Upper lobe of left lung (tissue), 6 donors: ENCODE measurements at places on chromosomes 7 and 10. TPM values are rescaled to one million over a fixed set of nuclear protein-coding genes. Genes with fewer than 3 reads are reported as not detected.
A peak's percentile ranks its signal among the peaks of the same experiment; 100 is the strongest.

The CAMK2G gene
- 52.0 TPM for total RNA-seq

The CTTNBP2 gene
- 3.9 TPM for total RNA-seq

The RPEL1 gene
- not detected for total RNA-seq

The AKR1C3 gene
- 112 TPM for total RNA-seq

DNA sequence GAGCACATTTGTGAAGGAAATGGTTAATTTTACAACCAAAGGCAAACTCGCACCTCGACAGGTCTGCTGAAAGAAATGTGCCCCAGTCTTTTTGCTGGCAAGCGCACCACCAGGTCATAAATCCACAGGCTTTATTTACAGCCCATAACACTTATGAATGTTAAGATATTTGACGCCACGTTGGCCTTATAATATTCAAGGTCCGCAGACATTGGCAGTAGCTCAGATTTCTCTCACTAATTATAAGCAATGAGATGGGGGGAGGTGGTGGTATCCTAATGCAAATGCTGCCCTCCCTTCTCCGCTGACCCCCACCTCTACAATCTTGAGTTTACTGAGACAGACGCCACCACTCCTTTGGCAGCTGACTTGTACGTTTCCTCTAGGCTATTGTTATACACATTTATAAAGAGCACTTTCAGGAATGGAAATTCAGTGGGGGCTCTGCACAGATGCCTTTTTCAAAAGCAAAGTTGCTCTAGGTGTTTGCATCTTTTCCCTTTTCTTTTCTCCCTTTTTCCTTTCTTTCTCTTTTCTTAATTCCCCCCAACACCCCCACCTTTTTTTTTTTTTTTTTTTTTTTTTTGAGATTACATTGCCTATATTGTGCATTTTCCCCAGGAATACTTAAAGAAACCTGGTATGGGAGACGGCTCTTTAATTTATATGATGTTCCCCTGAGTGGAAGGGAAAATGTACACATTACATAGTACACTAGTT lies 6.7 kb downstream of the TCF7L2 start:
- DNase-seq: no peak

GRCh38 chr10:43172645-43173044 lies 34.4 kb downstream of the CSGALNACT2 start:
- no peak for DNase-seq

DNA sequence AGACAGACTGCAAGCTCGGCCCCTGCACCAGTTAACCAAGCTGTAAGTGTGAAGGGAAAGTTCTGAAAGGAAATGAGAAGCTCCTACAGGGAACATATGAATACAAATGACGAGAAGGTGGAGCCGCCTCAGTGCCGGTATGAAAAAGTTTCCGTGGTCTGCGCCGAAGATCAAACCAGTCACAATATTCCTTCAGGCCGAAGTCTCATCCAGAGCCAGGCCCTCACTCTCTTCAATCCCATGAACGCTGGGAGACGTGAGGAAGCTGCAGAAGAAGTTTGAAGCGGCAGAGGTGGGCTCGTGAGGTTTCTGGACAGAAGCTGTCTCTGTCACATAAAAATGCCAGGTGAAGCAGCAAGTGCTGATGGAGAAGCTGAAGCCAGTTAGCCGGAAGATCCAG lies 71.9 kb downstream of the CFAP46 start:
- DNase-seq: no peak

- no peak for DNase-seq
Measured at GRCh38 chr7:22786290-22786932, 36.2 kb downstream of the TOMM7 start.

DNA sequence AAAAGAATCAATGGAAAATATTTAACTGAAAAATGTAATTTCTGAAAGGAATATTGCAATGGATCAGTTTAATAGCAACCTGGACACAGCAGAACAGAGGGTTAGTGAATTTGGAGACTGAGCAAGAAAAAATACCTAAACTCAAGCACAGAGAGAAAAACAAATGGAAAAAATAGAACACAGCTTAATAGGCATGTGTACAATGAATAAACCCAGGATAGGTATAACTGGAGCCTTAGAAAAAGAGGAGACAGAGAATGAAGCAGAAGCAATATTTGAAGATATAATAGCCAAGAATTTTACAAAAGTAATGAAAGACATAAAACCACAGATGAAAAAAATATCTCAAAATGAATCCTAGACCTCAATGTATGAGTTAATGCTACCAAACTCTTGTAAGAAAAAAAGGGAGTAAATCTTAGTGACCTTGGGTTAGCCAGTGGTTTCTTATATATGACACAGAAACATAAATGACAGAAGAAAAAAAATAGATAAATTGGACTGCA lies 2.9 kb upstream of the DNAJC1 start:
- no peak for DNase-seq

DNA sequence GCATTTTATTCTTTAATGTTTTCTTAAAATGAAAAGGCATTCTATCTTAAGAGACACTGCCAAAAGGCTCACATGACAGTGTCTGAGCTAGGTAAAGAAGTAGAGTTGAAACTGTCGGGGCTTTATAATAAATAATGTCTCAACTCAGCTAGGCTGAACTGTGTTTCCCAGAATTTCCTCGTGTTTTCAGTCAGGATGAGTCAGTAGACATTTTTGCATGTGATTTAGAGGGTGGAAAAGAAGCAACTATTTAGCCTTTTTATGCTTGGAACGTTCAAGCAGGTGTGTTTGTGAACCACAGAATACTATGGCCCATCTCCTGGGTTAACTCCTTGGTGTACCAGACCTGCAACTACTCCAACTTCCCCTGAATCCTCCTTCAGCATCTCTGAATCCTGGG lies 23.4 kb upstream of the LIPA start:
- DNase-seq: no peak

DNA sequence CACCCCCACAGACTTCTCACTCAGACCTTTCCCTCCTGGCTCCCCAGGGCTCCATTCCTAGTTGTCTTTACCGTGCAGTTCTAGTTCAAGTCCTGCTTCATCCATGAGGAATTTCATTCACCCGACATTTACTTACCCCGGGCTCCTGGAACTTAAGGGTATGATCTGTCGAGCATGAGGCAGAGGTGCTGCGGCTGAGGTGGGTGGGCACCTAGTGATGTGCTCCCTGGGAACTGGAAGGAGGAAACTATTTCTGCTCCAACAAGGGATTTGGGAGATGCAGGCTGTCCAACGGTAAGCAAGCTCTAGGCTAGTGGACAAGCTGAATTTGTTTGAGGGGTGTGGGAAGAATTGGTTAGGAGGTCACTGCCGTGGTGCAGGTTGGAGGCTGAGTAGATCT lies 30.2 kb upstream of the AQP1 start:
- DNase-seq: no peak

- no peak for DNase-seq
Measured at GRCh38 chr10:128042131-128042610, 84.1 kb downstream of the MKI67 start.

DNA sequence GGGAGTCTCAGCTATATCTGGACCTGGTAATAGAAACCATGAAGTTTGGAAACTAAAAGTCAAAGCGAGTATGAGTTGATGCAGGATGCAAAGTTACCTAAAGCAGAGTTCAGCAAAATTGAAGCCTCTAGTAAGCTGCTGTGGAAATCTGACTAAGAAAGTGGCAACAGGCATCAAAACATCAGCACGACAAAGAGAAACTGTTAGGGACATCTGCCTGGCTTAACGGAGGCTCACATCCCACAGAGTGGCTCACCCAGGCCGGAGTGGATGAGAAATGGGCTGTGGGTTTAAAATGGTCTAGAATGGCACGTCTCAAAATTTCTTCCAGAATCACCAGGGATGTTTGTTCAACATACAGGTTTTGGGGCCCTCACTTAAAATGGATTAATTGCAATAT lies 164.1 kb upstream of the NPY start:
- no peak for DNase-seq

- no peak for DNase-seq
Measured at GRCh38 chr10:12455766-12456165, 106.4 kb downstream of the CAMK1D start.

DNA sequence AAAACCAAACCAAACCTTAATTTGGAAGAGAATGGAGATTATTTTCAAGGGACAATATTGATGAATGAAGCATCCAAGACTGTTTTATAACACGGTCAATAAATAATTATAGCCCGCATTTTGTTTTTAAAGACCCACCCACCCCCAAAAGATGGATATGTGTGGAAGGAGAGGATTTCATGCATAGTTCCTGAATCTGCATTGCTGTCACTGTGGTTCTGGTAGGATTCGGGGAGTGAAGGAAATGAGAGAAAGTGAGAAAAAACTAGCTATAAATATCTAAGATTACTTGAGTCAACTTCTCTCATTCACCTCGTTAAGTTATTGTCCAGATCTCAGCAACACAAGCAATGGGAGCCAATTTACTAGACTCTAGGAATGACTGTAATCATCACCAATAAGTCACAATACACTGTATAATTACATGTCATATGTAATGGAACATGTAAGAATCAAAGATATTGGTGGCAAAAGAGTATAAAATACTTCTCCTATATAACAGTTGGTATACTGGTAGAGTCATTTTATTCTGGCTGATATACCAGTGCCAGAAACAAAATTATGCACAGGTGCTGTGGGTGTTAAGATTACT lies 30.2 kb downstream of the NAMPT start:
- no peak for DNase-seq

DNA sequence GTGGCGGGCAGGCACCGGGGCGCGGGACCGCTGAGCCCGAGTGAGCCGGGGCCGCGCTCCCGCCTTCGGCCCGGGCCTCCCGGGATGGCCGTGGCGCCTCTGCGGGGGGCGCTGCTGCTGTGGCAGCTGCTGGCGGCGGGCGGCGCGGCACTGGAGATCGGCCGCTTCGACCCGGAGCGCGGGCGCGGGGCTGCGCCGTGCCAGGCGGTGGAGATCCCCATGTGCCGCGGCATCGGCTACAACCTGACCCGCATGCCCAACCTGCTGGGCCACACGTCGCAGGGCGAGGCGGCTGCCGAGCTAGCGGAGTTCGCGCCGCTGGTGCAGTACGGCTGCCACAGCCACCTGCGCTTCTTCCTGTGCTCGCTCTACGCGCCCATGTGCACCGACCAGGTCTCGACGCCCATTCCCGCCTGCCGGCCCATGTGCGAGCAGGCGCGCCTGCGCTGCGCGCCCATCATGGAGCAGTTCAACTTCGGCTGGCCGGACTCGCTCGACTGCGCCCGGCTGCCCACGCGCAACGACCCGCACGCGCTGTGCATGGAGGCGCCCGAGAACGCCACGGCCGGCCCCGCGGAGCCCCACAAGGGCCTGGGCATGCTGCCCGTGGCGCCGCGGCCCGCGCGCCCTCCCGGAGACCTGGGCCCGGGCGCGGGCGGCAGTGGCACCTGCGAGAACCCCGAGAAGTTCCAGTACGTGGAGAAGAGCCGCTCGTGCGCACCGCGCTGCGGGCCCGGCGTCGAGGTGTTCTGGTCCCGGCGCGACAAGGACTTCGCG lies 534 bp downstream of the FZD9 start:
- DNase-seq: peak; percentile 89

DNA sequence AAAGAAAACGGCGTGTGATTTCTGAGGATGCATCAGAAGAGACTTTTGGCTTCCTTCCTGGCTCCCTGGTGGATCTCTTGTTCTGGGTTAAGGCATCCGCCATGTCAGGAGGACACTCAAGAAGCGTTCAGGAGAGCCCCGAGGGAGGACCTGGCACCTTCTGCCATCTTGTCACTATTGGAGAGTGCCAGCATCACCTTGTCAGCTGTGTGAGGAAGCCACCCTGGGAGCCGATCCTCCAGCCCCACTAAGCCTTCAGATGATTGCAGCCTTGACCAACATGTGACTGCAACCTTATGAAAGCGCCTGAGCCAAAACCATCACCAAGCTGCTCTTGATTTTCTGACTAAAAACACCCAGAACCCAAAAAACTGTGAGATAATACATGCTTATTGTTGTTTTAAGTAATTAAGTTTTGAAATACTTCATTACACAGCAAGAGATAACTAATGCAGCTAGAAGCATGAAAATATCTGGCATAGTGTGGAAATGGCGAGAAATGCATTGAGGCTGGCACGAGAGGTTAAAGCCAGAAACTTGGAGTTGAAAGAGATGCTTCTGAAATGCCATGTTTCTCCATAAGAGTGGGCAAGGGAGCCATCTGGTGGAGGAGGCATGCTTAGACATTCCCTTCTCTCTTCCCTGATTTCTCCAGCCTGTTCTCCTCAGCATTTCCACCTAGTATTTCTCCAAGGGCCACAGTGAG lies 5.4 kb upstream of the ZFYVE27 start:
- no peak for DNase-seq

- no peak for DNase-seq
Measured at GRCh38 chr7:32070051-32070405, 179 bp downstream of the PDE1C start.

- DNase-seq: no peak
Measured at GRCh38 chr10:103367379-103367781, 396 bp upstream of the TAF5 start.

GRCh38 chr7:1847260-1848001 lies 177.4 kb downstream of the ELFN1 start:
- DNase-seq: peak; percentile 75

GRCh38 chr10:25982107-25982506 lies 48.1 kb downstream of the MYO3A start:
- DNase-seq: no peak

DNA sequence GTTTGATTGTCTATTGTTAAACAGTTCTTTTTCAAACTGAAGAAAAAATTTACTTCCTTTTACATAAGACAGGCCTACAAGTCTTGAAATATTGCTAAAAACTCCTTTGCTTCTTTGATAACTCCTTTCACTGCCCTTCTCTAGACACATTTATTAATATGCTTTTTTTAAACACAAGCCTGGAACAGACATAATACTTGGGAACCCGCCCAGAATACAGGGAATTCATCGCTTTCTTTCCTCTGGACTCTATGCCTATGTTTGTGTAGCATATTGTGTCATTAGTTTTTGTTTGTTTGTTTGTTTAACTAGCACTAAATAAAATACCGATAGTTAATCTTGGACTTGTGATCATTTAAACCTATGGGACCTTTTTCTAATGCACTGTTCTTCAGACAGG lies 42.4 kb upstream of the ABCB4 start:
- no peak for DNase-seq

- no peak for DNase-seq
Measured at GRCh38 chr7:115496006-115496405, 534.6 kb downstream of the TFEC start.

GRCh38 chr10:6200440-6200733 lies 2.3 kb upstream of the PFKFB3 start:
- no peak for DNase-seq

- DNase-seq: no peak
Measured at GRCh38 chr10:117480097-117480496, 62.4 kb upstream of the EMX2 start.

DNA sequence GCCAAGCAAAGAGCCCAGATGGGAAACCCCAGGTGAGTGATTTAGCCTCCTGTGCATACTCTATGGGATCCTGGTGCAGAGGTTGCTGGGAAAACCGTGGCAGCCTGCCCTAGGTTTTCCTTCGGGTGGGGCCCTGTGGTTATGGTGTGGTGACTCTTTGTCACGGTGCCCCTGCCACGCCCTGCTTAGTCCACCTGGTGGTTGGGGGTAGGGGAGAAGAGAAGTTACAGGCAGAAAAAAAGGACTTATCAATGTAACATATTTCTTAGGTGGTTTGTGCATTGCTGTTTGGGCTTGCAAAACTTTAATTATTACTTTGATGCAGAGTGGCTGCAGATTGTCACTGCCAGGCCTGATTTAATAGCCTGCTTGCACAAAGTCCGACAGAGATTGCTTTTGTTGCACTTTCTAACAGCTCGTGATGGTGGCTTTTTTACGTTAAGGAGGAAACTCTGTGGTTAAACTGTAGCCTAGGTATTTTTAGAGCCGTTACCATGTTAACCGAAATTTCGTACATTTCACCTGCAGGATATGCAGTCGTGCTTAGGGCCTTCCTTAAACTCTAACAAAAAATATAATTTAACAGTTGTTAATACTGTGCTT lies 197.4 kb downstream of the RNLS start:
- peak; percentile 83 for DNase-seq
